ENCODE measurements at places on chromosomes 1 and 21.
A peak's percentile ranks its signal among the peaks of the same experiment; 100 is the strongest.

- no peak for DNase-seq
Observed at GRCh38 chr1:33602271-33602670, 129.8 kb downstream of the ZSCAN20 start.

GRCh38 chr1:97739596-97740103, 181.2 kb downstream of the DPYD start:
- DNase-seq = no peak

- DNase-seq = peak; percentile 0
Observed at GRCh38 chr21:46092026-46092764, 5.7 kb upstream of the COL6A2 start.

DNA sequence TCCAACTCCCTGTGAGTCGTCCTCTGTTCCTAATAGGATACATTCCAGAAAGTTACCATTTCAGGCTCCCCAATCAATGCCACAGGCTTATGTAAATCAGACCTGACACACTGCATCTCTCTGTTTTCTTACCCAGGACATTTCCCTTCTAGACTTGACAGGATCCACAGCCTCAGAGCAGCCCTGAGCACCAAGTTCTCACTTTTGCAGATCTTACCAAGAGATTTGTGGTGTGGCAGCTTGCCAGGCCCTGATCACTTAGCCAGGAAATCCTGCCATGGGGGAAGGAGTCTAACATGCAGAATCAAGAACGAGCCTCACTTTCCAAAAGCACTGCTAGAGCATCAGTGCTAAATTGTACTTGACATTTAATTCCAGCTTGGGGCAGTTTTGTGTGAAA, 202.9 kb downstream of the TBX15 start:
- no peak for DNase-seq

DNA sequence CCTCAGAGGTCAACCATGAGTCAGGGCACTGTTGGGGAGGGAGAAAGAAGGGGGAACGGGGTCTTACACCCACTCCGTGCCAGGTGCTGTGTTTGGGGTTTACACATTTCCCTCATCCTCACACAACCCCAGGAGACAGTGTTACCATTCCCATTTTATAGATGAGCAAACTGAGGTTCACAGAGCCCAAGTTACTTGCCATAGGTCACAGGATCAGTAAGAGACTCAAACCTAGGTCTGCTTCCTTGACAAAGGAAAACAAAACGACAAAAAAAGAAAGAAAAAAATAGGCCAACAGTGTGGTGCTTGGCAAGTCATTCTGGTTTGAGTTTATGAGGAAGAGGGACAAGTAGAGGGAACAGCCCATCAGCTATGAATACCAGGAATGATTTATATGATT, 16.3 kb upstream of the CDCP2 start:
- DNase-seq = no peak

DNA sequence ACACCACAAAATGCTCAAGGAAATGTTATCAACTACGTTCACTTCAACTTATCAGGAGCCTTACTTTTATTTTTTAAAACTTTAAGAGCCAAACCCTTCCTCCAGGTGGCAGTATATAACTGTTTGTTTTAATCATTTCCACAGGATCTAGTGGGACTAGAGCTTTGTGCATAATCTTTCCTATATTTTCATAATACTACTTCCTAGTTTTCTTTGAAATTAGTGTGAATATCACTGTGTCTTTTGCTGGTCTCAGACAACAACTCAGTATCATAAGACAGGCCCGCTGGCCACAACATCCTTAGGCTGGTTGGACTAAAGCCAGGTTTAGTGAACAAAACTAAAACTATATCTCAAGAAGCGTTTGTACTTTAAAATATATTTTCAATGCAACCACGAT, 145.5 kb downstream of the TIAM1 start:
- DNase-seq = no peak

GRCh38 chr1:180562640-180563025, 3.9 kb downstream of the OVAAL start:
- no peak for DNase-seq

- no peak for DNase-seq
Observed at GRCh38 chr21:22154579-22155274, 1156.5 kb downstream of the NCAM2 start.

DNA sequence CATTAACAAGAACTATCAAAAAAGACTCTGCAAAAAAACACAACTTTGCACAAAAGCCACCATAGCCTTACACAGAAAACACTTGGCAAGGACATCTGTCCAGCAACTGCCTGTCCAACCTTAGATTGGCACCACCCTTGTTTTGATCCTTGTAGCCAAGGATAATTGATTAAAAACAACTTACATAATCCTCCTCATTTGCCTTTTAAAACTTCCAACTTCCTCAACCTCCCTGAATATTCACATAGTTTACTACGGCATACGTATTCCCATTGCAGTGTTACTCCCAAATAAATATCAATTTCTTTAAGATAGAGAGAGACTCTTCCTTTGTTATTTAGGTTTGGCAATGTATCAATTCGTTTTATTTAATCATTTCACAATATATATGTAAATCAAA, 72.4 kb downstream of the AGBL4 start:
- DNase-seq = no peak

DNA sequence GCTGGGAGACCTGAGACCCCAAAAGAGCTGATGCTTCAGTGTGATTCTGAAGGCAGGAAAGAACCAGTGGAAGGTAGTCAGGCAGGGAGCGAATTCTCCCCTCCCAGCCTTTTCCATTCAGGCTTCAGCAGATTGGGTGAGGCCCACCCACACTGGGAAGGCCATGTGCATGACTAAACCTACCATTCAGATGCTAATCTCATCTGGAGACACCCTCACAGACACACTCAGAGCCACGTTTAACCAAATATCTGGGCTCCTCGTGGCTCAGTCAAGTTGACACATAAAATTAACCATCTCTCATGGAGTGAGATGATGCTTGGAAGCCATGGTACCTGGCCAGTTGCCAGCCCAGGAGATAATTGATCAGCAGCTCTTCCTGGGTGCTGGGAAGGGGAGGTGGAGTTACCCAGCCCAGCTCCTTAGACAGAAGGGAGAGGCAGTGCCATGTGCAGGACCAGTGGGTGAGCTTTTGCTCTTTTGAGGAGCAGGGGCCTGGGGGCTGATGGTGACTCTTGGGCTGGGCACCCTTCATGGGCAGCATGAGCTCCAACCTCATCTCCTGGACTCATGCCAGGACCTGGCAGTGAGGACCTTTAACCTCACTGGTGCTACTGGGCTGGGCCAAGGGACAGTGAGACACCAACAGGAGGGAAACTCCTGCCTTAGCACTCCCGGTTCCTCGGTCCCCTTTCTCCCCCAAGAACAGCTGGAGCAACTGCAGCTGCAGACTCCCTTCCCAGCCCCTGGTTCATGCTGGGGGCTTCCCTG, 89.0 kb upstream of the ACTL8 start:
- DNase-seq = no peak

DNA sequence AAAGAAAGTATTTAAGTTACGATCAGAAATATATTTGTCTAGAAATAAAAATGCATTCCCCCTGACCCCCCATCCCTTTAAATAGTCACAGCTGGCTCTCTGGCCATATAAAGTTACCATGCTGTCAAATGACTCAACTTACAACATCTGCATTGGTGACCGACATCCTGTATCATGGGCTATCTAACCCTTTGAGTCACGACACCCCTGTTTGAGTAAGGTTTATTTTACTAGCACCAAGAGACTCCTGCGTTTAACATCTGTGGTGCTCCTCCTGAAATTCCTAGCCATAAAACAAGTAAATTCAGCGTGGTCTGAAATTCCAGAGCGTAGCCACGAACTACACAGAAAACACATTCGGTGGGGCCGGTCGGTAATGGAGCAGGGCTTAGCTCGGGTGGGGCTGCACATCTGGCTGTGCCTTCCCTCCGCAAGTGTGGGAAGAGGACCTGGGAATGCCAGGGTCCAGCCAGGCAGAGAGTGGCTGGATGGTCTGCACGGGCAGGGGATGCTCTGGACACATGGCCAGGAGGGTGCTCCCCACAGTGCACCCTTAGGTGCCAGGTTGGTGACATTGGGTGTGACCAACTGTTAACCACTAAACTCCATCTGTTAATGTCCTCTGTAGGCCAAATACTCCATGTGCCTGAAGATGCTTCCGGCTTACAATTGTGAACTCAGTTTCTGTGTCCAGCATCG, 53.0 kb upstream of the CLDN14 start:
- no peak for DNase-seq

- peak; percentile 69 for DNase-seq
Observed at GRCh38 chr1:6497215-6497866, 5.9 kb upstream of the PLEKHG5 start.

Data from ELF-1 (cell line).